ENCODE measurements at places on chromosomes 12 and 14. TPM values are rescaled to one million over a fixed set of nuclear protein-coding genes. Genes with fewer than 3 reads are reported as not detected.

DNA sequence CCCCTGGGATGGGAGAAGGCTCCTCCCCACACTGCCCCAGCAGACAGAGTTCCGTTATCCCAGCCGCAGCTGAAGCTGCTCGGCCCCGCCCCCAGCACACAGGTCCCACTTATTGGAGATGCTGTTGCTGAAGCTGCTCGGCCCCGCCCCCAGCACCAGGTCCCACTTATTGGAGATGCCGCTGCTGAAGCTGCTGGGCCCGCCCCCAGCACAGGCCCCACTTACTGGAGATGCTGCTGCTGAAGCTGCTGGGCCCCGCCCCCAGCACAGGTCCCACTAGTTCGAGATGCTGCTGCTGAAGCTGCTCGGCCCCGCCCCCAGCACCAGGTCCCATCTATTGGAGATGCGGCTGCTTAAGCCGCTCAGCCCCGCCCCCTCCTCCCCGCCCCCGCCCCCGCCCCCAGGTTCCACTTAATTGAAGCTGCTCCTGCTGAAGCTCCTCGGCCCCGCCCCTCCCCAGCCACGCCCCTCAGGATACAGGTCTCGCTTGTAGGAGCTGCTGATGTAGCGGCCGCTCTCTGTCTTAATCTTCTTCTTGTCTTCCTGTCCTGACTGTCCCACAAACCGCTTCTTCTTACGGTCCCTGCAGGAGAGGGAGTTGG, 12.0 kb downstream of the CFAP73 start:
- DNase-seq, result peak; percentile 45

- DNase-seq, result no peak
Measured at GRCh38 chr14:91058042-91058581, 2.3 kb downstream of the RPS6KA5 start.

Gene TAS2R7
- polyA plus RNA-seq, result not detected

Gene NIN
- polyA plus RNA-seq, result 46.2 TPM

DNA sequence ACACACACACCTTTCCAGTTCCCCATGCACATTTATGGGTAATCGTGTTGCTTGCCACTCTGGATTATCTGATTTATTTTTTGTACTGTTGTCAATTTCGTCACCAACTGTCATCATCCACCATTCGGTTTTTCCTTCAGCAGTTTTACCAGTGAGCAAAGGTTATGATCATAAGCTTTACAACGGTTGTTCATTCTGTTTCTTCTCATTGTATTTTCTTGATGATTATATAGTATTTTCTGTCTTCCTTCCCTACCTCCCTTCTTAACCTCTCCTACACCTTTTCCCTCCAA, 680 bp downstream of the NECAP1 start:
- no peak for DNase-seq

Gene KRT71
- not detected for polyA plus RNA-seq

GRCh38 chr12:12620730-12621315, 9.1 kb downstream of the CREBL2 start:
- no peak for DNase-seq

Gene PLA2G1B
- not detected for polyA plus RNA-seq

DNA sequence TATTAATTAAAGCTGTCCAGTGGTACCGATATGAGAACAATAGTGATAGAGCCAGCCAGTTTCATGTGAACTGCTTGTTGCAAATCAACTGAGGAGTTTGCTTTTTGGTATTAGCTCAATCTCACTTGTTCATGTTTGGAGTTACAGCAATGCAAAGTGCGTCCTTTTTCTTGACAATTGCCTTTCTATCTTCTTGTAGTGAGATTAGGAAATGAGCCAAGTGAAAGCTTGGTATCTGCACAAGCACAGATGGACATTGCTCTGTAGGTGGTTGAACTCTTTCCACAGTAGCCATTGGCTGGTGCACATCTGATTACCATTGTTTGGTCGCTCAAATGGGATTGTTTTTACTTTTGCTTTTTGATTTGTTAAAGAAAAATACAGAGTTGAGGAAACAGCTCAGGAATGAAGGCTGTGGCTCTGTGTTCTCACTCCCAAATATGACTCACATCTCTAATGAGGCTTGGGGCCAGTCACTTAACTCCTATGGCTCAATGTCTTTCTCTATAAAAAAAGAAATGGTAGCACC, 241.4 kb downstream of the BMP4 start:
- no peak for DNase-seq

DNA sequence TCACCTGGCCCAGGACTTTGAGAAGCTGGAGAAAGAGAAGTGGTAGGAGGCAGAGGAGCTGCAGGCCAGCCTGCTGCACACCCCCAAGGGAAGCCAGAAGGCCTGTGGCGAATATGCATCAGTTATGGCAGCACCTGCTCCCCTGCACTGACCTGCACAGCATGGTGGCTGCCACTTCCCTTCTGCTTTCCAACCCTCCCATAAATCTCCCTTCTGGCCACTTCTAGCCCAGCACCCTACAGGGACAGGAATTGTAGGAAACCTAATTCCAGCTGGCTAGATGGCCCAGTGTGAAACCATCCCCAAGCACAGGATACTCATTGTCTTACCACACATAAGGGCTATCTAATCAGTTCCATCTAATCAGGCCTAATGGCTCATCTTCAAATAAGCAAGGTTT, 136.3 kb downstream of the TBX3 start:
- no peak for DNase-seq

- no peak for DNase-seq
Measured at GRCh38 chr12:11693067-11693466, 43.6 kb downstream of the ETV6 start.

Gene HOXC9
- not detected for polyA plus RNA-seq

DNA sequence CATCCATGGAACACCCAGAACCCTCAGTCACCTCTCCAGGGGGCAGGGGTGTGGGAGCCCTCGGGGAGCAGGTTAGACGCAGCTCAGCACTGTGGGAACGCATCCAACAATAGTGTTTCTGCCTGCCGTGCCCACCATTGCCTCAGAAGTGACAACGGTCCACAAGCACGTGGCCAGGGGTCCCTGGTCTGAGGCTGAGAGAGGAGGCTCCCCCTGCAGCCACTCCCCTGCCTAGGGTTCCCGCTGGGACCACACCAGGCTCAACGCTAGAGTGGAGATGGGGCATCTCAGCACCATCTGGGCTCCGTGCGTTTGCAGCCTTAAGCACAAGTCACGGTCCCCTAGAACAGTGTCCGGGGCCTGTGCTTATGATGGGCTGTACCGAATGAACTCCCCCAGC, 62.7 kb downstream of the TESC start:
- DNase-seq, result no peak

GRCh38 chr12:2138871-2139308, 86.1 kb downstream of the CACNA1C start:
- DNase-seq, result no peak

GRCh38 chr14:98835825-98836100, 436.2 kb downstream of the BCL11B start:
- no peak for DNase-seq

DNA sequence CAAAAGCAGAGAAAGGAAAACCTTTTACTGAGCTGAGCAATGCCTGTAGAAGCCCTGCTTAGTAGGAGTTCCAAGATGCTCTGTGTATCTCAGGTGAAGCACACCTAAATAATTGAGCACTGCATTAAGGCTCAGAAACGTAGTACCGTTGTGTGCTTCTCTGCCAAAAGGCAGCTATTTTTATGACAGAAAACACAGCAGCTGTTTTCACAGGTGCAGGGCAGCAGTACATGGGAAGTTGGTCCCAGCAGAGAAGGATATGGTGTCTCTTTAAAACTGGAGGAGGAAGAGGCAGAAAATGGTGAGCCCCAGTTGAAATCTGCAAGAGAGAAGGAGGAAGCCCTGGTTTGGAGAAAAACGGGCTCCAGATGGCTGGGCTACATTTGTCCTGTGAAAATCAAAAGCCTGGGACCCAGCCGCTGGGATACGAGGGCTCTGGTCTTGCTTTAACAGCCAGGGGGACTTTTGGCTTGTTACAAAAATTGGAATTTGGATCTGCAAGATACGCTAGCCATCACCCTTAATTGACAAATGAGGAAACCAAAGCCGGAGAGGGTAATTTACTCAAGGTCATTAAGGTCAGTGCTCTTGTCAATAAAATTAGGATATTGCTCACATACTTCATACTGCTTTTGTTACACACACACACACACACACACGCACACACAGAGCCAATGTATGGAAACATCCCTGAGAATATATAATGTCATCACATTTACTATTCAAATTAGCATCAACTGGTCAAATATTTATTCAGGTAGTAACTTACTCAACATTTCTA, 27.3 kb downstream of the SPRING1 start:
- no peak for DNase-seq

GRCh38 chr12:108766294-108766693, 35.0 kb upstream of the CORO1C start:
- DNase-seq, result no peak

DNA sequence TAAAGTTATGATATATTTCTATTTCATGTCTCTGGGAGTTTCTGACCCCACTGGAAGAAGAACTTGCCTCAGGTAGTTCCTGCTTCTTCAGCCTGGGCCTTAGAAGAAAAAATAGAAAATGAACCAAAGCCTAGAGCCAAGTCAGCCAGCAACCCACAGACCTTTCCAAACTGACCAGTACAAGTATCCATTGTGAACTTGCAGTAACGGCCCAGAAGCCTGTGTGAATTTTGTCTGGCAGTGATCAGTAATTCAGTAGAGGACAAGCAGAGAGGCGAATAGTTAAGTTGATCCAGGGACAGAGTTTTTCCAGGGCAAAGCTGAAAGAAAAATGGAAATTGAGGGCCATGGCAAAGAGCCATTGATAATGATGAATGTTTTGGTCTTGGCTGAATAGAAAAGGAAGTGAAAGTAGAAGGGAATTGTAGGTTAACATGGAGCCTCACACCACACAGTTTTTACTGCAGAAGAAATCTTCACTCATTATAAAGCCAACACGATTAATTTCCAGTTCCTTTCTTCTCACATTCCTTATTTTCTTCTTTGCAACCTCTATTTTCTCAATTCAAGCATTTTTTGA, 311.8 kb downstream of the BTG1 start:
- peak; percentile 35 for DNase-seq

DNA sequence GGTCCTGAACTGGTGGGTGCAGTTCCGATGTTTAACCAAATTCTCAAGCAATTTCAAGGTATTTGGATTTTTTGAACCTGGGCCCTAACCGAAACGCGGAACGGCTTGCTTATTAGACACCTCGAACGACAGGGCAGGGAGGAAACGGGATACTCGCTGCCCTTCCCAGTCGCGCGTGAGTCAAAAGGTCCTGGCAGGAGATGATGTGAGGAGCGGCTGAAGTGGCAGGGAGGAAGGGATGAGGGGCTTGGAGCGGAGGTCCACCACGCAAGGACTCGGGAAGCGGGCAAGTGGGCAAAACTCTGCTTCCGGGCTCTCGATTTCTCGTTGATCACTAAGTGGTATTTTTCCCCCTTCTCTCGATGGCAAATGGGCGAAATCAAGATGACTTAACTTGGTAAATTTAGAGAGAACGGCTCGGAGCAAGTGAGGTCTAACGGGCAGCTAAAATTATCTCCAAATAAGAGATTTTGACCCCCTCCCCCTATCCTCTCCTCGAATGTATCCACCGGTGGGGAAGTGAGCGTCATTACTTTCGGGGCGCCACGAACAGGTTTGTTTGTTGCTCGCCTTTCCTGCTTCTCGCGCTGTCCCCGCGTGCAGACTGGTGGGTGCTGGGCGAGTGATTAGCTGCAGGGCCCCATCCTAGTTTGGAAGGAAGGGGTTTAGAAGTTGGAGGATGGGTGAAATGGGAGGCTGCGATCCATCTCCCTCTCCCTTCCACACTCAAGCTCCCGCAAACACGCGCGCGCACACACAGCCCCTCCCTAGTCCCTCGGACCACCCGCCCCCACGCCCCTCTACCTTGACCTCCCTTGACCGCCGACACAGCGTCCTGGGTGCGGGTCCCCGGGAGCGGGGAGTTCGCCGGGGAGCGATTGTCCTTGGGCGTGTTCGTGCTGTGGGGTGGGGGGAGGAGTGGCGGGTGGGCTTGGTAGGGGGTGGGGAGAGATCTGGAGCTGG, 986 bp upstream of the NTF3 start:
- peak; percentile 40 for DNase-seq

DNA sequence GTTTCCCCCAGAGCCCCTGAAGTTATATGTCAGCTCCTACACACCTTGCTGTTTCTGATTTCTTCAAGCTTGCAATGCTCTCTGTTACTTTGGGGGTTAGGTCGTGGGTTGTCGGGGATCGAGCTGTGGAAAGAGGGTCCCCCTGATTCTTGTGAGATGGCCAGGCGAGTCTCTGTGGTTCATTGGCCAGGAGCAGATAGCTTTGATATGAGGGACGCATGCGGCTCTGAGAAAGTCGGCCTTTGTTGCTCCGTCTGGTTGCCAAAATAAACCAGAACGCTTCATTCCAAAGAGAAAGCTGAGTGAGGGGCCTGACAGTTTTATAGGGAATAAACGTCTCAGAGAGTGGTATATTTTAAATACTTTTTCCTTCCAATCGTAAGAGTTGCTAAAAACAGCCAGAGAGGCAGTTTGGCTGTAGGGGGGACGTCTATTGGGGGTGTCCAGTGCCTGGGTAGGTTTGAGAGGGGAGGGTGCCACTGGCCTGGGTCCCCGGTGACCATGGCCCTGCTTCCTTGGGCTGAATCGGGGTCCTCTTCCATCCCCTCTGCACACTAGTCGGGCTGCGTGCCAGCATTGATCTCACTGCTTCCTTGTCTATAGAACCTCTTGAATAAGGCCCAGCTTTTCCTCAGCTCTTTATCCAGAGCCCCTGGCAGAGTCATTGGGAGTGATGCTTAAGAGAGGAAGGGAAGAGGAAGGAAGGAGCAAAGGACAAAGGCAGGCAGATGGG, 18.9 kb downstream of the CCND2 start:
- DNase-seq, result no peak

Gene CCDC85C
- 0.35 TPM for polyA plus RNA-seq

Gene PRKD1
- polyA plus RNA-seq, result 0.61 TPM

- DNase-seq, result no peak
Measured at GRCh38 chr12:67671892-67672291, 23.3 kb downstream of the DYRK2 start.

Gene DPY19L2
- 0.09 TPM for polyA plus RNA-seq

Gene CRY1
- 4.5 TPM for polyA plus RNA-seq

- DNase-seq, result no peak
Measured at GRCh38 chr14:92288994-92289660, 33.8 kb upstream of the SLC24A4 start.

Gene MYF5
- polyA plus RNA-seq, result not detected

DNA sequence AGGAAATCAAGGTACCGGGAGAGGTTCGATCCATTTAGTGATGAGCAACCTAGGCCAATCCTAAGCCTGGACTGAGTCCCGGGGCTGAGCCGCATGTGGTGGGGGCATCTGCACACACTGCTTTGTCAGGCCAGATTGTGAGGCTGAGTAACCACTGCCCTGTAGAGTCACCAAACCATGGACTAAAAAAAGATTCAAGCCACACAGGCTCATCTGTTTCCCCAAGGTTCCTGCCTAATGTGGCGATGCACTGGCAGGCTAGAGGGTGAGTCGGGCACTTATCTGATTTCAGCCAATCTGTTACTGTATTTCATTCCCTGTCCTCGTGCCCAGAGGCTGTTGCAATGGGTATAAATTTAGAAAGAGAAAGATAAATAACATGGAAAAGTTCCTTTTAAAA, 140.8 kb downstream of the TTC7B start:
- DNase-seq, result no peak

DNA sequence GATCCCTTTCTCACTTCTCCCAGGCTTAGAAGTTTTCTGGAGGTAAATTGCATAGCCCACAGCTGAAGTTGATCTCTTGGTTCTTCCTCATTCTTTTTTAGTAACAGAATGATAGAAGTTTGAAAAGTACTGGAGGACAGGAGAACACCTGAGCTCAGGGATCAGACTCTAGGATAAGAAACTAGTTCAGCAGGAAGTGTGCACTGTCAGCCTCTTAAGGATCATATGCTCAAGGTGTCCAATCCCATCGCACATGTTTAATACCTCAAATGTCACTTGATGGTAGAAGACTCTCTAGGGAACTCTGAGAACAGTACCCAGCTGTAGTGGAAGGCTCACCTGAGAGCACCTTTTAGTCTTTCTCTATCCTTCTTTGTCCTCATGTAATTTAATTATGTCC, 14.7 kb upstream of the LIMA1 start:
- DNase-seq, result no peak
